ENCODE measurements at places on chromosomes 13 and 19. TPM values are rescaled to one million over a fixed set of nuclear protein-coding genes. Genes with fewer than 3 reads are reported as not detected.

The FXYD3 gene
- not detected for total RNA-seq

The PCDH17 gene
- 10.5 TPM for total RNA-seq

The CYP4F11 gene
- total RNA-seq, result not detected

The ZGLP1 gene
- total RNA-seq, result 1.2 TPM

The CALR3 gene
- total RNA-seq, result not detected

The SPC24 gene
- 2.2 TPM for total RNA-seq

The ZNF225 gene
- total RNA-seq, result 3.5 TPM

The FBXO17 gene
- 23.0 TPM for total RNA-seq

The PSG1 gene
- total RNA-seq, result not detected

The AMH gene
- total RNA-seq, result 1.1 TPM

The TJP3 gene
- 0.10 TPM for total RNA-seq

All from posterior vena cava (tissue), 2 donors.